ENCODE measurements at places on chromosomes 2 and 18.

DNA sequence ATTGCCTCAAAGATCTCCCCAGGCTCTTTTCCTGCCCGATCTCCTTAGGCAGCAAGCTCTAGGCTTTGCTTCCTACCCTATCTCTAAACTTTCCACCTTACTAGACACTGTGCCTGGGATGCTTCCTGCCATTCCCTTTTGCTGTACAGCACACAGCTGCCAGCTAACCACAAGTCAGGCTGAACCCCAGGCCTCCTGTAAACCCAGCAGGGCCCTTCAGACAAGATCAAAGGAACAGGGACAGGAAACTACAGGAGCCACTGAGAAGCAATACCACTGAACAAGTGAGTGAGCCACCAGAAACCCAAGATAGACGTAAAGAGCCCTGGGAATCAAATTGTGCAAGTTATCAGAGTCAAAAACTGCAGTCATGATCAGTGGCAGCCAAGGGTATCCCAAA is 180.7 kb downstream of the SUCLG1 start:
- no peak for DNase-seq

- no peak for DNase-seq
These were observed 6.7 kb downstream of the ASB3 start for GRCh38 chr2:53780056-53780455.

DNA sequence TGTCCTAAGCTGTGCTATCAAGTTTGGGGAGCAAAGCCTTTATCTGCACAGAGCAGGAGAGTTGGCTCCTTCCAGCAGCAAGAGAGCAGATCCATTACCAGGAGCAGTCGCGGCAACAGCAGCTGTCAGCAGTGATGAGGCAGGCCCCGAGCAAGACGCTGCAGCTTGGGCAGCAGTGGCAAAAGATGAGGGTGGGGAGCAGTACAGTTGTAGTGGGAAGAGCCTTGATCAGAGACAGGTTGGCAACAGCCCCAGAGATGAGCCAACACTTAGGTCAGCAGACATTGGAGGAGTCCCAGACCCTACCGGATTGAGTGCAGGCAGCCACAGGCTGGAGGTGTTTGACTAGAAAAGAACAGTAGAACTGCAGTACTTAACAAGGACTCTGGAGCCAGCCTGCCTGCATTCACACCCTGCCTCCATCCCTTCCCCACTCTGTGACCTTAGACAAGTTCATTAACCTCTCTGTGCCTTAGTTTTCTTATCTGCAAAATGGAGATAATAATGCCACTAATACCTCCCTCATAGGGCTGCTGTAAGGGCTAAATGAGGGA is 117.1 kb upstream of the SERTAD2 start:
- DNase-seq: no peak

GRCh38 chr2:120626566-120626965 is 109.1 kb upstream of the GLI2 start:
- no peak for DNase-seq

DNA sequence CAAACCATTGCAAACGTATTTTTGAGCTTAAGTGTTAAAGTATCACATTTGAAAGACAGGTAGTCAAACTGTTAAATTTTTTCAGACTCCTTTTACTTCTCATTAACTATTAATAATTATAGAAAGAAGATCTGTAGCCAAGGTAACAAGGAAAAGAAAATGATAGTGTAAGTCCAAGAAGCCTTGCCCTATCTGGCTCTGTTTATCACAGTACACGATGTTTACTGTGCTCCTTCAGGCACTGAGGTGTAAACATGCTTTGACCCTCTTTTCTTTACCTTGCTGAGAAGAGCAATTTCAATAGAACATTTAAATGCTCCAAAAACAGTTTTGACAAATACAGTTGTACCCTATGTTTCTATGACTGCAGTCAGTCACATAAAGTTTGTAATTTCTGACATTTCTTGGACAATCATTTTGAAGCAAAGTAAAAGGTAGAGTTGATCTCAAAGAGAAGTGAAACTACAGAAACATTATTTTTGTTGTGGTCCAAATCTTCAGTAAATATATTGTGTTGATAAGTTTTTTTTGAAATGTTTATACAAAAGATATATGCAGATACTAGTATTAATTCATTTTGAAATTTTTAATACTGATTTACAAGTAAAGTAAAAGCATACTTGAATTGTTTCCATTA is 152.6 kb upstream of the KYNU start:
- no peak for DNase-seq

DNA sequence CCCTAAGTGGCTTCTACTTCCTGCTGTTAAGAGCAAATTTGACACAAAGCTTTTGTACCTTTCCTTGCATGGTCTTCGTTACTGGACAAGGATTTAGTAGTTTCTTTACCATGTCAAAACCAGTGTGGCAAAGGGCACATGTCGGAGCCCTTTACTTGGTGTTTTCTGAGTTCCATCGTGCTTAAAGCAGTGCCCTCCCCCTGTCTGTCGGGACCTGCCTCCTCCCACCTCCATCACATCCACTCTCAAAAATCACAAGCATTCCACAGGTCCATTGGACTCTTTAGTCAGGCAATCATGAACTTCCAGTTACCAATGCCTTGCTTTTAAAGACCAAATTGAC is 763 bp downstream of the CCDC141 start:
- DNase-seq: no peak

GRCh38 chr18:48698707-48699106 is 159.9 kb downstream of the CTIF start:
- no peak for DNase-seq

DNA sequence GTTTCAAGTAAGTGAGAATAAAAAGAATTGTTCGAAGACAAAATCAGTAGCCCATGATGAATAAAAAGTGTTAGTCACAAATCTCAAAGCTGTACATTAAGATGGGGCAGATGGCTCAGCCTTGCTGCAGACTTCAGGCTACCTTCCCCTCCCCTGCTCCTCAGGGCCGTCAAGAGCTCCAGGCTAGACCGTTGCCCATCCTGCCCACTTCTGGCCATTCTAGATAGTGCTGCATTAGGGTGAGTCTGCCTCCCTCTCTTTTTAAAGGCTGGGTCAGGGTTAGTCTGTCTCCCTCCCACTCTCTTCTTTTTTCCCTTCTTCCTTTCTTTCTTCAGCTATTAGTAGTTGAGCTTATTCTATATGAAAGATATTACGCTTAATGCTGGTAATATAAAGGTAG is 86.0 kb downstream of the MAPRE2 start:
- no peak for DNase-seq

- DNase-seq: no peak
These were observed 152.7 kb downstream of the TWIST2 start for GRCh38 chr2:239000500-239001073.

GRCh38 chr18:31364190-31364589 is 12.4 kb upstream of the DSG4 start:
- DNase-seq: no peak

GRCh38 chr18:67001052-67001451 is 397.2 kb upstream of the CDH19 start:
- DNase-seq: no peak

GRCh38 chr2:28747714-28748113 is 3.9 kb upstream of the PPP1CB start:
- DNase-seq: no peak

DNA sequence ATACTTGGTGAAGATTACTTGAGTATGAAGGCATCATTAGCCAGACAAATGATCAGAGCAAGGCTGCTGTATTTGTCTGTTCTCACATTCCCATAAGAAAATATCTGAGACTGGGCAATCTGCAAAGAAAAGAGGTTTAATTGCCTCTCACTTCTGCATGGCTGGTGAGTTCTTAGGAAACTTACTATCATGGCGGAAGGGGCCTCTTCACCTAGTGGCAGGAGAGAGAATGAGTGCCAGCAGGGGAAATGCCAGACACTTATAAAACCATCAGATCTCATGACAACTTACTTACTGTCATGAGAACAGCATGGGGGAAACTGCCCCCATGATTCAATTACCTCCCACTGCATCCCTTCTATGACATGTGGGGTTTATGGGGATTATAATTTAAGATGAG is 452.3 kb downstream of the GALR1 start:
- DNase-seq: no peak

DNA sequence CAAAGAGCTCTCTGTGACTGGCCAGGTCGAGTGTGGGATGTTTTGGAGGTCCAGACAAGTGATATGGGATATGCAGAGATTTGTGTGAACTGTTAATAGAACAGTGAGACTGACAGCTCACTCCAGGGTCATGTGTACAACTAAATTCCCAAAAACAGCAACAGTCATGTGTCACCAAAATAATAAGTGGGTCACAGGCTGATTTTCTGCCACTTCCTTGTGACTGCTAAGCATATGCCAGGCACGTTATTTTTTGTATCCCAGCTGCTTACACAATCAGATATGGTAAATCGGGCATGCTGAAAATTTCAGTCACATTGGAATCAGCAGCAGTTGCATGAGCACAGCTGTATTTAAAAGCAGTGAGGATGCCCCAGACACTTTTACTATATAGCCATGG is 198.7 kb downstream of the PTGR3 start:
- no peak for DNase-seq

DNA sequence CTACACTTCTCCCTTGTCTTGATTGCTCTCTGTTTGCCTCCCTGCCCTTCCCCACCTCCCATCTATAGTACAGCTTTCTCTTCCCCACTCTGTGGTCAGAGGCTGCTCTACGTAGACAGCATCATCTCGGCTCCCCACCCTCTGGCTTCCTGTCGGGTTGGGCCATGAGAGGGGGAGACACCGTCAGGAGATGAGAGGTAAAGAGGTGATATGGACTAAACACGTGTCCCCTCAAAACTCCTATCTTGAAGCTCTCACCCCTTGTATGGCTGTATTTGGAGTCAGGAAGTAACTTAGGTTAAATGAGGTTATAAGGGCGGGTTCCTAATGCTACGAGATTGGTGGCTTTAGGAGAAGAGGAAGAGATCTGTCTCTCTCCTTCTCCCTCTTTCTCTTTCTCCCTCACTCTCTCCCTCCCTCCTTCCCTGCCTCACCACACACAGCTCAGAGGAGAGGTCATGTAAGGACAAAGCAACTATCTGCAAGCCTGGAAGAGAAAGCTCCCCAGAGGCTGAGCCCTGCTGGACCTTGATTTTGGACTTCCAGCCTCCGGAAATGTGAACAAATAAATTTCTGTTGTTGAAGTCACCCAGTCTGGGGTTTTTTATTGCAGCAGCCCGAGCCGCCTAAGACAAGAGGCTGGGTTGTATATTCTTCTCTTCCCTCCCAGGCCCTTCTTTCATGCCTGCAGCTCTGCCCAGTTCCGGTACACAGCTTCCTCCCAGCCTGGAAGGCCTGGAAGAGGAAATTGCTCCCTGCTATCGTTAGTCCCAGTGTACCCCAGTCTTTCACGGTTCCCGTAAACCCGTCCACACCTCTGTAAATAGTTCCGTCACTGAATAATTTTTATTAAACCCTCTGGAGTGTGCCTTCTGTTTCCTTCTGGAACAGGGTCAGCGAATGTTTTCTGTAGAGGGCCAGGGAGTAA is 138.0 kb downstream of the AKAIN1 start:
- peak; percentile 36 for DNase-seq

GRCh38 chr2:174383796-174384195 is 11.7 kb upstream of the SCRN3 start:
- no peak for DNase-seq

- DNase-seq: no peak
These were observed 250.8 kb downstream of the EN1 start for GRCh38 chr2:118596620-118597019.

- DNase-seq: no peak
These were observed 76.1 kb downstream of the CABYR start for GRCh38 chr18:24214913-24215312.

DNA sequence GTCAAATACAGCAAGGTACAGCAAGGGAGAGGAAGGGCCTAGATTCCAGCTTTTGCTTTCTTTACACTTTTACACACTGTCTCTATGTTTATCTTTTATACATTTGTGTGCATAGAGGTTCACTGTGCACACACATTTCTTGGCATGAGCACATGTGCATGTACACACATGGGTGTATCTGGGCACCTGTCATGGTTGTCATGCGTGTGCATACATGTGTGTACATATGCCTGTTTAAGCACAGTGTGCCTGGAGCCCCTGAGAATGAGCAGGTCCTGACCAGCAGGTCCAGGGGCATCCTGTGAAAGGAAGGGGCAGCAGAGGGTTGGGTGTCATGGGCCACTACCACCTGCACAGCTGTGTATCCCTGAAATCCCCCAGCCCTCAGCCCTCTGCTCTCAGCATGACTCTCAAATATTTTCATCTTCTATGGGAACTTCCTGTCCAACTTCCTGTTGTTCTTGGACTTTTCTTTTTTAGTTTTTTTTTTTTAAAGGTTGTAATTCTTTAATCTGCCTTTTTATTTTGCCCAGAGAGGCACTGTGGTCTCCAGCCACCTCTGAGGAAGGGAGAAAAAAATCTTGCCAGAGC is 97.0 kb upstream of the EPAS1 start:
- DNase-seq: no peak

- DNase-seq: no peak
These were observed 101.4 kb downstream of the CPO start for GRCh38 chr2:207040696-207041095.

- no peak for DNase-seq
These were observed 40.6 kb upstream of the RNU4ATAC start for GRCh38 chr2:121489911-121490583.

GRCh38 chr2:76599732-76600368 is 889.1 kb upstream of the GCFC2 start:
- DNase-seq: no peak

DNA sequence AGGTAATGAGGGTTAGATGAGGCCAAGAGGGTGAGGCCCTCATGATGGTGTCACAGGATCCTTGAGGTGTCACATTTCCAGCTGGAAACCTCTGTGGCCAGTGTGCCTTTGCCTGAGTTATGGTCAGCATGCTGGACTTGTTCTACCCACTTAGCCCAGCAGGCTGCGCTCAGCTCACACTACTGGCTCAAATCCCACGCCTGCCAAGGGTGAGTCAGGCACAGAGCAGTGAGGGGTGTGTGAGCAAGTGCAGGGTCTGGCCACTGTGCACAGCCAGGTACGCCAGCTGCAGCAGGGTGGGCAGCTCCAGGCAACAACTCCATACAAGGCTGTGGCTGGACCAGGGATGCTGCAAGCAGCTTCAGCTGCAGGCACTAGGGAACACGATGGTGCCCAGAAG is 616.6 kb upstream of the FSHR start:
- DNase-seq: no peak

GRCh38 chr18:57780706-57781347 is 22.3 kb downstream of the ATP8B1 start:
- DNase-seq: no peak

DNA sequence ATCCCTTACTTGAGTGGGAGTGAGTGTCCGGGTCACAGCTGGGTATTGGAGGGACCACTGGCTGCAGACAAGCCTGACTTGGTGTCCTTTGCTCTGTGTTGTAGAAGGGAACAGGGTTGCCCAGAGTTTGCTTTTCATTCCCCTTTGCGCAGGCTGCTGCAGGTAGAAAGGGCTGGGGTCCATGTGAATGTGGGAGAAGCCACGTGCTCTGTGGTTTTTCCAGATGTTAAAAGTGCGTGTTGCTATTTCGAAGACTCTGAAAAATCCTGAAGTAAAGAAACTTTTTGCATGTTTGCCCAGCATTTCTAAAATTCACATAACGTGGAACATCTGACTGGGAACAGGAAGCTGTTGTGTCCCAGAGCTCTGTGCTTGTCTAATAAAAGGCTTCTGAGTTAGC is 28.8 kb downstream of the GLI2 start:
- DNase-seq: no peak

All from stimulated activated CD4-positive, alpha-beta T cell treated with anti-CD3 and anti-CD28 coated beads, Interleukin-4, amount 100 ng/mL, for 4 hours (primary cell).